Stimulated activated CD8-positive, alpha-beta memory T cell treated with anti-CD3 and anti-CD28 coated beads, Interleukin-4, amount 100 ng/mL, for 1 hour (primary cell): ENCODE measurements at places on chromosomes 1 and 21.

- no peak for DNase-seq
Measured at GRCh38 chr1:62621907-62622306, 24.6 kb downstream of the ANGPTL3 start.

- DNase-seq, result no peak
Measured at GRCh38 chr1:44158871-44159270, 17.4 kb upstream of the KLF18 start.

DNA sequence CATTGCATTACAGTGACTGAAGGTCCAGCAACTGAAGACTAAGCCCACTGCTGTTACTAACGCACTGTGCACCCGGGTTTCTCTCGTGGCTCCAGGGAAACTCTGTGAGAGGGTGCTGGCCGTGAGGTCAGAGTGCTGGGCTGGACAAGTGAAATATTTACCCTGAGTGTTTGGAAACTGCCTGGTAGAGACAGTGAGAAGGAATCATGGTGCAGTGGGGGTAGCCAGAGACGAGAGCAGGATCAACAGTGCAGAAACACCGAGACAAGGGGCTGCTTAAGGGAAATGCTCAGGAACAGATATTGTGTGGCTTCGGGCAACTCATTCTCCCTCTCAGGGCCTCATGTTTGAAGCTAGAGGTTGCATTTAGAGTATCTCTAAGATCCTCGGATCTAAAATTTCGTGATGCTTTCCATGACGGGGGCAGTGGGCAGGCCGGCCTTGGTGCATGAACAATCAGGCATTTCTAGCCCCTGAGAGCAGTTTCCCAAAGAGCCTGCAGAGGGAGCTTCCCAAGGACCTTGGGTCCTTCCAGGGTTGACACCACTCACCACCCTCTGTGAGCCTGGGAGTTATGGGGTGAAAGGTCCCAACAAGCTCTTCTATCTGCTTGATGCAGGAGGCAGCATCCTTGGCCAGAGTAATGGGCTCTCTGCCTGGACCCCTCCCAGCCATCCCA lies 9.7 kb downstream of the CD2 start:
- no peak for DNase-seq

DNA sequence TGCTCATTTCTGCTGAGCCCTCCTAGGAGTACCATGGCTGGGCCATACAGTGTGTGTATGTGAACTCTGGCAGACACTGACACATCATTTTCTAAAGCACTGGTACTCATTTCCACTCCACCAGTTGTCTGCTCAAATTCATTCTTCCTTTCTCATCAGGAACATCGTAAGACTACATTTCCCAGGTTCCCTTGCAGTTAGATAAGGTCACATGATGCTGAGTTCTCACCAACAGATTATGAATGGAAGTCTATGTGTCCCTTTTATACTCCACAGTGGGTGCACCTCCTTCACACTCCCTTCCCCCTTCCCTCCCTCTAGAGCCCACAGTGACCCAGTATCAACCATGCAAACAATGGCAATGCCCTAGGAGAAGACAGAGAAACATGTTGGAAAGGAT lies 38.3 kb upstream of the PAX7 start:
- no peak for DNase-seq
